Thoracic aorta (tissue), 2 donors: ENCODE measurements at places on chromosomes 3 and 15. TPM values are rescaled to one million over a fixed set of nuclear protein-coding genes. Genes with fewer than 3 reads are reported as not detected.

Gene TTLL13
- not detected for total RNA-seq

Gene SNUPN
- 5.8 TPM for total RNA-seq

Gene PARP15
- total RNA-seq = 4.1 TPM

Gene TMC3
- total RNA-seq = 0.54 TPM

Gene GJD2
- total RNA-seq = not detected

Gene CLDN18
- total RNA-seq = 7.3 TPM

Gene SPTBN5
- total RNA-seq = 3.9 TPM

Gene GOLGA8S
- total RNA-seq = 0.14 TPM

Gene GOLGA8T
- not detected for total RNA-seq

Gene VEPH1
- total RNA-seq = 0.21 TPM

Gene CKMT1B
- total RNA-seq = not detected

Gene NR1I2
- not detected for total RNA-seq

Gene DPPA2
- not detected for total RNA-seq

Gene GABRB3
- 0.54 TPM for total RNA-seq

GRCh38 chr15:41773332-41773728 lies 954 bp upstream of the MAPKBP1 start:
- DNase-seq = no peak

DNA sequence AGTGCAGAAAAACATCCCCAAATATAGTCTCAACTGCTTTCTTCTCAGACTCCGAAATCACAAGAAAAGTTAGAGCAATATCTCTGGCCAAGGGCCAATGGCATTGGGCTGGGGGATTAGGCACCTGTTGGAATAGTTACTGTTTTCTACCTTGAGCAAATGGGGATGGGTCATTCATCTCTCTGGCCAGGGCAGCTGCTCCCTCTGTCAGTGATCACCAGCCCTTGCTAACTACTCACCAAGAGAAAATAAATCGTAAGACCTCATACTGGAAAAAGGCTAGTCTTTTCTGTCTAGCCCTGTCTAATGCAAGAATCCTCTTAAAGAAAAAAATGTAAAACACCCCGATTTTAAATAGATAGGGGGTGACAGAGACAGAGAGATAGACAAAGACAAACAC lies 10.9 kb downstream of the CERS3 start:
- no peak for DNase-seq

- DNase-seq = no peak
These were observed 29.5 kb downstream of the TKT start for GRCh38 chr3:53226142-53226840.

GRCh38 chr15:35427496-35427895 lies 118.5 kb downstream of the DPH6 start:
- DNase-seq = no peak

- no peak for DNase-seq
These were observed 167.1 kb downstream of the OXSM start for GRCh38 chr3:25957026-25957425.

DNA sequence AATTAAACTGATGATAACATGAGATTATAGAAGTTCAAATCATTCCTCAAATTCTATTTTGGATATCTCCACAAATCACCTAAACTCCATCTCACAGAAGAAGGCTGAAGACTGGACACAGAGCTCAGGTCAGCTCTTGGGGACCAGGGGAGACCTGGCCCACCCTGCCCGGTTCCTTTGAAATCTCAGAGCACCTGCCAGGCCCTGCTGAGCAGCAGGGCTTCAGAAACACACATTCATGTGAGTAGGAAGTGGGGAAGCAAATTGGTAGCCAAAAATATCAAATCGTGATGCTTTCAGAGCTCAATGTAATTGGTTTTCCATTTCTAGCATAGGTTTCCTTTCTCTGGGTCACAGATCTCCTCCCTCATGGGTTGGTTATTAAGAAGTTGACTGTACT lies 76.2 kb downstream of the OCA2 start:
- no peak for DNase-seq

DNA sequence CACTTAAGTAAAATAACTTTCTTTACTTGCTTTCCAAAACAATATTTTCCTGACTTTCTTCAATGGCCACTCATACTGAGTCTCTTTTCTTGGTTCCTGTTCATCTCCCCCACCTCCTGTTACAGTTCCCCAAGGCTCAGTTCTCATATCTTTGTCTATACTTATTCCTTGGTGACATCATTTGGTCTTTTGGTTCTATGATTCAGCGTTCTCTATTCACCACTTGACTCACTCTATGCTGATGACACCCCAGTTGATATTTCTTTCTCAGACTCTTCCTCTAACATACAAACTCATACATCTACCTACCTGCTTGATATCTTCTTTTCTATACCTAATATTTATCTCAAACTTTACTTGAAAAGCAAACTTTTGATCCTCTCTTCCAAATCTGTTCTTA lies 85.0 kb upstream of the P3H2 start:
- DNase-seq = no peak

GRCh38 chr3:173268781-173269180 lies 127.7 kb upstream of the SPATA16 start:
- DNase-seq = no peak

GRCh38 chr3:171248426-171249111 lies 211.6 kb downstream of the TNIK start:
- no peak for DNase-seq

DNA sequence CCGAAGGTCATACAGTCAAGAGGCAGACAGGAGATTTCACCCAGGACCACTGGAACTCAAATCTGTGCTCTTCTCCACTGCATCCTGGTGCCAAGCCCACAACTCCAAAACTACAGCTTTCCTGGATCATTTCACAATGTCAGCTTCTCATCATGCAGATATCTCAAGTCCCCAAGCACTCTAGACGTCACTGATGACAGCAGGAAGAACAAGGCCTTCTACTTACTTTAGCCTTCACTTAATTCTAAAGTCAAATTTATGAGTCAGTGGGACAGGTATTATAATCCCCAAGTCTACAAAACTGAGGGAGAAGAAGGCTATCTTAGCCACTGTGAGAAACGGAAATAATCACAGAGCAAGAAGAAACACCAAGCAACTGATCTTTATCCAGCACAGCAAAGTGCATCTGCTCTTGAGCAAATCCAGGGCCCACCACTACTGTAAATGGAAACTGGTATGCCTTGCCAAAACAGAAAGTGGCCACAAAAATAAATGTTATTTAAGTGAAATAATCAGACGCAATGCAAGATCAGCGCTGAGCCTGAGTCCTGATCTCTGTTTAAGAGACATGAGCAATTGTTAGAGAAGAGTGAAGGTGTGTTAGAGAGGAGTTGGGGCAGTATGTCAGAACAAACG lies 928 bp downstream of the RAD18 start:
- no peak for DNase-seq

DNA sequence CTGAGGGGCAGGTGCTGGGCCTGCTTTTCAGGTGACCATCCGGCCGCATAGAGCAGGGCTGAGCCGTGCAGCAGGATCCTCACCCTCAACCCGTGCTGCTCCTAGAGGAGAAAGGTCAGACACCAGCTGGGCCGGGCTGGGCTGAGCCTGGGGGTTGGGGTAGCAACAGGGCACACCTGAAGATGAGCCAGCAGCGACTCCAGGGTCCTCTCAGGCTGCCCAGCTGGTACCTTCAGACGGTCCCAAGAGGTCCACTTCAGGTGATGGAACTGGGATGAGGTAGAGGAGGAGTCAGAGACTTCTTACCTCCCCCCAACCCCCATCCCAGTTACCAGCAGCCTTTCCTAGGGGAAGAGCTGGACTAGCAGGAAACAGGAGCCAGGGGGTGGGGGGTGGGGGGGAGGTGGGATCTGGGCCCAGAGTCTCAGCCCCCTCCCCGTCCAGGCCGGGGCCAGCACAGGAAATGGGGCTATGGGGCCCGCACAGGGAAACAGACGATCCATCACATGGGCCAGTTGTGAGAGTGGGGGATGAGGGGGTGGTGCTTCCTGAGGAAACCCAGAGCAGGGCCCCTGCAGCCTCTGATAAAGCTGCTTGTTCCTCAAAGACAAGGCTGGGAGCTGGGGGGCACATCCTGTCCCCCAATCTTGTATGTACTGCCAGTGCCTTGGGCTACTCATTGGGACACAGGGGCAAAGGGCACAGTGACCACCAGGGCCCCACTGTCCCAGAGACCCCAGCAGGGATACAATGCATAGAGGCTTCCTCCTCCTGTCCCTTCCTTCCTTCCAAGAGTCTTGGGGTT lies 3.0 kb downstream of the INKA1 start:
- no peak for DNase-seq

- DNase-seq = no peak
These were observed 36.5 kb downstream of the MYO5A start for GRCh38 chr15:52492132-52492531.

DNA sequence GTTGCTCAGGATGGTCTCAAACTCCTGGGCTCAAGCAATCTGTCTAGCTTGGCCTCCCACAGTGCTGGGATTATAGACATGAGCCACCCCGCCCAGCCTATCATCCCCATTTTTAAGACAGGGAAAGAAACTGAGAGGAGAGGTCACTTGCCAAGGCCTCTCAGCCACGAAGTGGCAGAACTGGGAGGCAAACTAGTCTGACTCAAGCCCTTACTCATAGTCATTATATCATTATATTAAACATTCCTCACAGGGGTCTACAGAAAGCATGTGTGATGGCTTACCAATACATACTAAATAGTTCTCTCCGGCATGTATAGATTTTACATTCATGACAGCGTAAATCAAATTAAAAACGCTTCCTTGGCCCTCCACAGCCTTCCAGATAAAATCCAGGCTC lies 62.0 kb upstream of the ZBTB38 start:
- DNase-seq = no peak

- no peak for DNase-seq
These were observed 427.7 kb downstream of the GABRG3 start for GRCh38 chr15:27398631-27399161.

DNA sequence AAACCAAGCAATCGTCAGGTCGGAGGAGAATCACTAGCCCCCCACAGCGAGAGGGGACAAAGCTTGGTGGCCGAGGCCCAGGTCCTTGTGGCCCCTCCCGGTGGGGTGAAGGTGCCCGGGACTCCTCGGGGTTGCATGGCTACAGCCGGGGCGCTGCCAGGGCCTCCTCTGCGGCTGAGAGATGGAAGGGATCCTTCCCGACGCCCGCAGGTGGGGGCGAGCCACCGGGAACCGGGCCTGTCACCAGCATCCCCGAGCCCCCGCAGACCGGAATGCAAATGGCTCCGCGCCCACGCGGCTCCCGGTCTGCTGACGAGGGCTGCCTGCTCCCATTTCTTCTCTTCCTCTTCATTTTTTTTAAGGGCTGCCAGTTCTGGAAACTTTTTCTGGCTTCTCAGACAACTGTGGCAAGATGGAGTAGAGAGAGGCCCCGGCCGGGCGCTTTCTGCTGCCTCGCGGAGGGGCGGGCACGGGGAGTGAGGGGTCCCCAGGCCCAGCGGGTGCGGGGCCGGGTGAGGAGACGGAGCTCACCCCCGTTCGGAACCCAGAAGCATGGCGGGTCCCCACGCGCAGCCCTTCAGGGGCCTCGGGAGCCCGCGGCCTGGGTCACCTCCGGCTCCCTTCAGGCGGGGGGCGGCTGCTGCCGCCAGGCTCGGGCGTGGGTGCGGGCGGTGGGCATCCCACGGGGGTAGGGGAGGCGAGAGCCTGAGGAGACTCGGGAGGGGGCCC lies 27.5 kb downstream of the MELTF start:
- no peak for DNase-seq

GRCh38 chr3:116087426-116087825 lies 357.9 kb downstream of the LSAMP start:
- DNase-seq = no peak

DNA sequence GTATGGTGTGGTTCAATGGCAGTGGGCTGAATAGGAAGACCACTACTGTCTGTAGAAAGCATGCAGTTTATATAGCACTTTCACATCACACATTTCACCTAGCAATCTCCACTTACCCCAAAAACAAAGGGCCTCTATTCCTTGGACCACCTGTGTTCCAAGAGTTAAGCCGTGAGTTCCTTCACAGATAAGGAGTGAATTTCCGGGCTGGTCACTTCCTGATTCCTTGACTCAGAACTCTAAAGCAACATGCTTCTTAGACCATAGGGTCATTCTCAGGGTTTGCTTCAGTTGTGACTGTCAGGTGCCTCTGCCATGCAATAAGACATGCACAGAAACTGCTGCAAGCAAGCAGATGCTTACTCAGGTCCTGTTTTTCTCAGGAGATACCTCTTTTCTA lies 588.5 kb upstream of the TGFBR2 start:
- DNase-seq = no peak

- DNase-seq = no peak
These were observed 485.5 kb downstream of the FHIT start for GRCh38 chr3:60765776-60766175.

- no peak for DNase-seq
These were observed 130.8 kb upstream of the SNTN start for GRCh38 chr3:63521657-63522056.

GRCh38 chr3:109155828-109156227 lies 19.3 kb downstream of the C3orf85 start:
- DNase-seq = no peak

DNA sequence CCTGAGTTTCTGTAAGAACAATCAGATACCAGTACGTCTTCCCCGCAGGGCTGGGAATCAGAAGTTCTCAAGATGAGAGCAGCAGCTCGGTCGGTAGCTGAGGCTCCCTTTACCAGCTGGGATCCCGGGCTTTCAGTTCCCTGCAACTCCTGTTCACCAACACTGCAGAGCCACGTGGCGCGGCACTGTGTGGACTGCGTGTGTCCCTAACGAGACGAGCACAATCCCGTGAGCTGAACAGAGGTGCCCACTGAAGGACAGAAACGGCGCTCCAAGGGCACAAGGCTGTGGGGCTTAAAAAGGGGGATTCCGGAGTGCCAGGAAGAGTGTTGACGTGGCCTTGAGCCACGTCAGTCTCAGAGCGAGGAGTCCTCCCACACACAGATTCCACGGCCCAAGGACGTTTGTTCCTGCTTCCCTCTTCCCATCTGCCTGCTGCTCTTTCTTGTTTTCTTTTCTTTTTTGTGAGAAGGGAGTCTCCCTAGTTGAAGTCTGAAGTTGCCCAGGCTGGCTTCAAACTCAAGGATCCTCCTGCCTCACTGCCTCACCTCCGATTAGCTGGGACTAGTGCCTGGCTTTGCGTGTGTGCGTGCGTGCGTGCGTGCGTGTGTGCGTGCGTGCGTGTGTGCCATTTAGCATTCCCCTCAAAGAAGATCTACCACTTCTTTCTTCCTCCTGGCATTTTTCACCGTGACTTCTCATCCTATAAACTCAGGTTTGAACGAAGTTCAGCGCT lies 37.1 kb upstream of the RPL35A start:
- DNase-seq = no peak

DNA sequence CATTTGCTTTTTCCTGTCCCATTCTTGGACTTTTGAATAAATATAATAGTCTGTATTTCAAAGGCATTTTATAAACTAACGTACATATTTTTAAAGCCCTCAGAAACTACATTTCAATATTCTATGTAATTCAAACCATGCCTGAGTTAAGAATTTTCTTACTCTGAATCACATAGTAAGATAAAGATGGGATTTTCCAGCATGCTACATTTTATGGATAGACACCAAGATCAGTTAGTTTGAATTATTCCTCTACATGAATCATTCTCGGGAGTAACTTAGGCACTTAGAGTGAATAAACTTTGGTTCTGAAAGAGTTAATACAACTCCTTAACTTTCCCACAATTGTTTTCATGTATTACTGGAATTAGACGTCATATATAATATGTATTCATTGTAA lies 713.3 kb upstream of the CBLB start:
- DNase-seq = no peak
